Daoy (cell line): ENCODE measurements at places on chromosomes 4 and X.
A peak's percentile ranks its signal among the peaks of the same experiment; 100 is the strongest.

DNA sequence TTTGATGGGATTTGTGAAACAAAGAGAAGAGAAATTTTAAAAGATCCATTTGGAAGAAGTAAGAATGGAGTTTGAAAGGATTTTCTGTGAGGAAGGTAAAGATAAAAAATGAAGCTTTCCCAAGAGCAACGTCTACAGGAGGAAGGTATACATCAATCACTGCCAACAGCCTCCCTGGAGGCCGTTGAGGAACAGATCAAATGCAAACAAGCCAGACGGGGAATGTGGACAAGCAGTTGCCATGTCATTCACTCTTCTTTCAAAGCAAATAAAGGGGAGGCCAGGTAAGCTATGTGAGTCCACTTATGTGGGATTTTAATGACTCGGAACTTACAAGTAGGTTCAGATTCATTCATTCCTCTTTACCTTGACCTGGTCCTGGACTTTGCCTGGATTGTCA lies 1020.5 kb upstream of the AGA start:
- DNase-seq: no peak

GRCh38 chr4:51845711-51846110 lies 2.8 kb downstream of the DCUN1D4 start:
- no peak for DNase-seq

DNA sequence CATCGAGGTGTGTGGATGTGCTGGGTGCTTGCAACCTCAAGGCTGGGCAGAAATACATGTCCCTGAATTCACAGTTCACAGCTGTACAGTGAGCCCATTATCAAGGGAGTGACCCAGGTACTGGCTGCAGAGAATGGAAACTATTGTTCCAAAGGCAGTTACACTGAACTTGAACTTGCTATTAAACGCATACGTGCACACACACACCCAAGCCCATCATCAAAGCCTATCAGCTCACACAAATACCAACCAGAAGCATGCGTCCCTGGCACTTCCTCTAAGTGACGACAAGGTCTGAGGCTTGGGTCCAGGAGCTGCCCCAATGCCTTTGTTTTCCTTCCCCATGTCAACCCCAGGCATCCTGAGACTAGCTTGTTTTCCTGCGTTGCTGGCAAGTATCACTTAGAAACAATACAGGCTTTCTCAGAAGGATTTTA lies 88.6 kb downstream of the IRF2 start:
- DNase-seq: no peak

DNA sequence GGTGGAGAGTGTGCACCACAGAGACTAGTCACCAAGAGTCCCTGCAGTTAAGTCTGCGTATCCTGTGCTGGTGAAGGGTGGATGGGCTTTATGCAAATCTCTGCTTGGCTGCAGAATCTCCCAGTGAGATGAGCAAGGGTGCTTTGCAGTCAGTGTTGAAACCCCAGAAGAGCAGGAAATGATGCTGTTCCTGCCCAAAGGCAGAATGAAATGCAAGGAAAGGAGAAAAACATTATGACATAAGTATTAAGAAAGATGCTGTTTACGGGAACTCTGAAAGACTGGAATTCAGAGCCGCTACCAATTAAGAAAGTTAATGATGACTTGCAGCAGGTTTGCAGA lies 25.4 kb upstream of the ACSL1 start:
- no peak for DNase-seq

DNA sequence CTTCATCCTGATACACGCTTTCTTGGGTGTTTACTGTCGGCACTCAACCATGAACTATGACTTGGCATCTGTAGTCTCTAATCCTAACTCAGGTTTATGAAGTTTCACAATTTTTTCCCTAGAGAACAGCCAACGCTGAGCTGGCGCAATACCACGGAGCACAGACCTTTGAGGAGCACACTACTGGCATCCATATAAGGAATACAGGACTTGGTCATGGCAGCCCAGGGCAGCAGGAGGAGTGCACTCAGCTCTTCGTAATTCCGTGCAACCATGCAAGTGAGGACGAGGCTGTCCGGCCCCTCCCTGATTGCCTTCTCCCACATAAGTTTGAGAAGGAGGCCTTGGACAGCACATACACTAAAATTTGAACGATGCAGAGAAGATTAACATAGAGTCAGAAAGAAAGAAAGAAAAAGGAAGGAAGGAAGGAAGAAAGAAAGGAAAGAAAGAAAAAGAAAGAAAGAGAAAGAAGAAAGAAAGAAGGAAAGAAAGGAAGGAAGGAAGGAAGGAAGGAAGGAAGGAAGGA lies 41.0 kb upstream of the PDLIM5 start:
- no peak for DNase-seq

- DNase-seq: no peak
Measured at GRCh38 chr4:13302876-13303275, 181.3 kb downstream of the RAB28 start.

DNA sequence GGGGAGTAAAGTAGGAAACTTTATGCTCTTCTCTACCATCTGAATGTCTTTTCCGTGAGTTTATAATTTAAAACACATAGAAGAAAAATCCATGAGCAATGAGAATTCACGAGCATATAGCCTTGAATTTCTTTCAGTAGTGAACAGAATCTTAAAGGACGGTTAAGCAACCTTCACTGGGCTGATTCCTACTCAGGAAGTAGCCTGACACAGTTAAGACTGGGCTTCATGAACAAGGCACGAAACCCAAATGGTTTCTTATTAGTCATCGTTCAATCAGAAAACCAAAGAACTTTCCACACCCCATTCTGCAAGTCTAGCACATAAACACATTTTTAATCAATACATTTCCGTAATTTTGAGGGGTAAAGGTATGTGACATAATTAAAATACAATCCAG lies 95.8 kb downstream of the SH3KBP1 start:
- DNase-seq: peak; percentile 15

DNA sequence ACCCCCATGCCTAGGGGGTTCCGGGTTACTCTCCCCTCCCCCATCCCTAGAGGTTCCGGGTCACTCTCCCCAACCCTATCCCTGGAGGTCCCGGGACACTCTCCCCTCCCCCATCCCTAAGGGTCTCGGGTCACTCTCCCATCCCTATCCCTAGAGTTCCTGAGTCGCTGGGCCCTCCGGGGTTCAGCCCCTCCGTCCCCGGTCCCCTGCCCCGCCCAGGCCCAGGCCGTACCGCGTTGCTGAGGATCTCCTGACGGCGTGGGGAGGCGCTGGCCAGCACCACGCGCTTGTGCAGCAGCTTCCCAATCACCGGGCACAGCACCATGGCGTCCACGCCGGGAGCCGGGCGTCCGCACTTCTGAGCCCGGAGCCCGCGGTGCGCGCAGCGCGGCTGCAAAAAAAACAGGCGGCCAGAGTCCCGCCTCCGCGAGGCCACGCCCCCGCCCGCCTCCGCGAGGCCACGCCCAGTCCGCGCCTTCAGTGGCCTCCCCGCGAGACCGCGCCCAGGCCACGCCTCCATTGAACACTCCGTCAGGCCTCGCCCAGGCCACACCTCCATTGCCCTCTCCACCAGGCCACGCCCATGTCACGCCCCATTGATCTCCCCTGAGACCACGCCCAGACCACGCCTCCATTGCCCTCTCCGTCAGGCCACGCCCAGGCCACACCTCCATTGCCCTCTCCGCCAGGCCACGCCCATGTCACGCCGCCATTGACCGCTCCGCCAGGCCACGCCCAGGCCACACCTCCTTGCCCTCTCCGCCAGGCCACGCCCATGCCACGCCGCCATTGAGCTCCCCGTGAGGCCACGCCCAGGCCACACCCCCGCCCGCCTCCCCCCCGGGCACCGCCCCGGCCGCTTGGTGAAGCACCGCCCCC lies at the start of gene ASMTL:
Gene ASMTL (minus strand): TSS at position 394 of the 879 bp plus-strand sequence. CDS start 69 bp downstream, at position 325.
- peak; percentile 96 for DNase-seq

- DNase-seq: peak; percentile 3
Measured at GRCh38 chr4:110357521-110357920, 118.4 kb upstream of the ENPEP start.

GRCh38 chr4:187598196-187598595 lies 397.4 kb upstream of the ZFP42 start:
- DNase-seq: no peak

GRCh38 chr4:25211721-25212120 lies 22.1 kb upstream of the PI4K2B start:
- no peak for DNase-seq

DNA sequence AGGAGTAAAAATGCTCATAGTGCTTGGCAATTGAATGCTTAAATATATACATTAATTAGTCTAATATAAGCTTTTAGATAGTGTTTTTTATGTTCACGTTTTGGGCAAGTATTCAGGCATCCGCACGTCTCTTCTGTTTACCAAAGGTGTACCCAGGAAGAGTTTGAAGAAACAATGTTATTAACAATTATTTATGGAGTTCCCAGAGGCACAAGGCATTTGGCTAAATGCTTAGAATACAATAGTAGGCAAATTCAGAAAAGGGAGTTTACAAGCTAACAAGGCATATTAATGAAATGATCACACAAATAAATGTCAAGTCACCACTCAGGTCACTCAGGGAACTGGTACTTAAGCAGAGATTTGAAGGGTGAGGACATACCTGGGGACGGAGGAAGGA lies 294.8 kb downstream of the TENM3 start:
- no peak for DNase-seq

GRCh38 chr4:5917672-5918071 lies 24.8 kb upstream of the CRMP1 start:
- no peak for DNase-seq

DNA sequence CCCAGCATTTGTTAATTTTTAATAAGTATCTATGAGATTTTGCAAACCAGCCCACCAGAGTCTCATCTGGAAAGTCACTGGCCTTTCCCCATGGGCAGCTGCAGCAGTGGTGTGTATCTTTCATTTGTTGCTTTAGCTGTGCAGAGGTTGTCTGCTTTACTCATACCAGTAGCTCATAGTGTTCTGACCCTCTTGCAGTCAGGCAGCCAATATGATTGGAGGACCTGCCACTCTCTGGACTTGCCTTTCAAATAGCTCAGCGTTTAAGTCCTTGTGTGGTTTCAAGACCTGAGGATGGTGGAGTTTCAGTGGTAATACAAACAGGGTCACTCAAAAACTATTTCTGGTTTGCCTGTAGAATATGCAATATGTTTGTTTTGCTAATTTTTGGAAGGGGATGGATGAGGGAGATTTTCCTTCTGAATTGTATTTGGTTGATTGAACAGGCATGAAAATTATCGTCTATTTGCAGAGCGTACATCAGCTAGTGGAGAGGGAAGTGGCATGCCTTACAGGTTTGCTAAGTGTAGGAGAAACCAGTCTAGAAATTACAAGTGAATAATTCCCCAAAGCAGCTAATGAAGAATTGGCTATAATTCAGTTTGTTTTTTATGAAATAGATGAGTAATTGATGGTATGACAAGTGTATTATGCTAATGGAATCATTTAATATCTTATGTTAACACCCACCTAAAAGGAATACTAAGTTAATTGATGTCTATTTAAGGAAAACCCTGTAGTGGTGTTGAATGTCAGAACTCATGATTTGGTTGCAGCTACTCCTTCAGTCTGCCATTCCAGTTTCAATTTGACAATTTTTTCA lies 8.9 kb downstream of the POLA1 start:
- DNase-seq: no peak

DNA sequence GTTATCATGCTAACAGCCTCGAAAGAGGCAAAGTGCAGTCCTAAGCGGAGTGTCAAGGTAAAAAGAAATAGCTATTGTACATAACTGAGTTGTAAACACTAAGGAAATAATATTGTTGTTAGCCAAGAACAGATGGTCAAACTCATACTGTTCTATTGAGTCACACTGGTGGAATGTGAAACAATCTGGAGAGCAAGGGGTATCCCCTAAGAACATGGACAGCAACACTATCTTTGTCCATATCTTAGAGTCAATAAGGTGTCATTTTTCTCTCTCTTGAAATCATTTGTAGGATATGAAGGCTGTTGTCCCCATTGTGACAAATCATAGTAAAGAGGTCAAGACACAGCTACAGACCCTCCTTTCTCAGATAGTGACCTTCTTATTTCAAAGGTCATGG lies 4.5 kb upstream of the PDGFC start:
- peak; percentile 34 for DNase-seq

- DNase-seq: no peak
Measured at GRCh38 chrX:2689773-2690666, 1.1 kb upstream of the CD99 start.

DNA sequence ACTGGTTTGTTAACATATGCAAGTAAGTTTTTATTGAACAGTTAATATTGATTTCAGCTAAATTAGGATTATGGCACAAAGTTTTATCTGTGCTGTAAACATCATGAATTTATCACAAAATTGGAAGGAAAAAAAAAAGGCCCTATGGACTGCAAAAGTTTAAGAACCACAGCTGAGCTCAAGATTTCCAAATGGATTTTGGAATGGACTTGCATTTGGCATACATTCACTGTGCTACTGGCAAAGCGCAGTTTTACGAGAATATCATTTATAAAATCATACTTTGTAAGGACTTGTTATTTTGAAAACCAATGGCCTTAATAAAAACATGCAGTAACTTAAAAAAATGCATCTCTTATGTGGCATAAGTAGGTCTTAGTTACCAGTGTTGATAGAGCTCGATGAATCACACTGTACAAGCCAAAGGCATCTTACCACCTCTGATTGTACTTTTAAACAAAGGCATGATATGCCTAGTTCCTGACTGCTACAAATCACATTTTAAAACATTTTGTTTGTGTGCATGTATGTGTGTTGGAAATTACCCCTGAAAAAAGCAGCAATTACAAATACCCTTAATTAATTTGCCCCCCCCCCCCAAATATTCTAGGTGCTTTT lies 58.6 kb downstream of the TAB3 start:
- DNase-seq: no peak

DNA sequence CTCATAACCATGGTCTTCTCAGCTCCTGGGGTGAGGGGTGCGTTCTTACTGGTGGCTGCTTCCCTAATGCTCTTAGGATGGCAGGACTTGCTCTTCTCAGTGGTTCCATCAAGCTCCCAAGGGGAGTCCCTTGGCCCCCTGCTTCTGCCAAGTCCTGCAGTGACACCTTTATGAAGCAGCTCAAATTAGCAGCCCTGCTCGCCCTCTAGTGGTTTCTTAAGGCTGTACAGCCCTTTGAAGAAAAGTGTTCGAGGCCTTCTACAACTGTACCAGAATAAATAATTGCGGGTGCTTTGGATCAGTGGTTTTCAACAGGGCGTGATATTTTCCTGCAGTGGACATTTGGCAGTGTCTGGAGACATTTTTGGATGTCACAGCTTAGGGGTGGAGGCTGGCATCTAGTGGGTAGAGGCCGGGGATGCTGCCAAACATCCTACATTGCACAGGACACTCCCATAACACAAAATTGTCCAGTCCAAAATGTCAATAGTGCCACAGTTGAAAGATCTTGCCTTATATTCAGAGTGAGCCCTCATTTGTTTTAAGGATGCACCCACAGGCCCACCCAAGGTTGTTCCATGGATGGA lies 204.7 kb upstream of the S100G start:
- peak; percentile 20 for DNase-seq
